PC-9 (cell line): ENCODE measurements at places on chromosomes 6 and 20. TPM values are rescaled to one million over a fixed set of nuclear protein-coding genes. Genes with fewer than 3 reads are reported as not detected.

The ESR1 gene
- total RNA-seq = 1.5 TPM in 2 replicates

DNA sequence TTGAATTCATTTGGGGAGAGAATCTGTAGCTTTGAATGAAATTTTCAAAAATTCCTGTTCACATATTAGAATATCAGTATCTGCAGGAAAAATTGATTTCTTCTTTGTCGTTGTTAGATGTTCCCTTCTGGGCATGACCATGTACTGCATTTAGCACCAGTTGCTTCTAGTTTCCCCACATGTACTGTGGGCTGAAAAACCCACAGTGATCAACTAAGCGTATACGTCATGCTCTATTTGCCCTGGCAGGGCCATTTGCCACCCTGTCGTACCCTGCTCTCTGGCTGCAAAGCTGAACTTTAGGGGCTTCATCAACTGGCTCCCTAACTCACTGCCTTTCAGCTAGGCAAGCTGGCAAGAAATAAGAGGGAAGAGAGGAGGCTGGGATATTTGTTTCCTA is 340.7 kb upstream of the TSHZ2 start:
- no peaks in the 10 kb centered on the region; the same call in 1 of the 2 replicates for H3K27me3 ChIP-seq
- no peak overlapping the region for H3K27ac ChIP-seq
- H3K36me3 ChIP-seq = no peaks in the 10 kb centered on the region
- no peak overlapping the region for H3K4me3 ChIP-seq
- peak; percentile 8 for DNase-seq

GRCh38 chr20:62381202-62381797 is 5.6 kb upstream of the RPS21 start:
- H3K27me3 ChIP-seq = no peaks in the 10 kb centered on the region
- peaks cover 9% of the 10 kb centered on the region; the same call in 1 of the 2 replicates for H3K36me3 ChIP-seq
- peak overlapping the region; percentile 42 for H3K27ac ChIP-seq
- peak; percentile 72 for DNase-seq

DNA sequence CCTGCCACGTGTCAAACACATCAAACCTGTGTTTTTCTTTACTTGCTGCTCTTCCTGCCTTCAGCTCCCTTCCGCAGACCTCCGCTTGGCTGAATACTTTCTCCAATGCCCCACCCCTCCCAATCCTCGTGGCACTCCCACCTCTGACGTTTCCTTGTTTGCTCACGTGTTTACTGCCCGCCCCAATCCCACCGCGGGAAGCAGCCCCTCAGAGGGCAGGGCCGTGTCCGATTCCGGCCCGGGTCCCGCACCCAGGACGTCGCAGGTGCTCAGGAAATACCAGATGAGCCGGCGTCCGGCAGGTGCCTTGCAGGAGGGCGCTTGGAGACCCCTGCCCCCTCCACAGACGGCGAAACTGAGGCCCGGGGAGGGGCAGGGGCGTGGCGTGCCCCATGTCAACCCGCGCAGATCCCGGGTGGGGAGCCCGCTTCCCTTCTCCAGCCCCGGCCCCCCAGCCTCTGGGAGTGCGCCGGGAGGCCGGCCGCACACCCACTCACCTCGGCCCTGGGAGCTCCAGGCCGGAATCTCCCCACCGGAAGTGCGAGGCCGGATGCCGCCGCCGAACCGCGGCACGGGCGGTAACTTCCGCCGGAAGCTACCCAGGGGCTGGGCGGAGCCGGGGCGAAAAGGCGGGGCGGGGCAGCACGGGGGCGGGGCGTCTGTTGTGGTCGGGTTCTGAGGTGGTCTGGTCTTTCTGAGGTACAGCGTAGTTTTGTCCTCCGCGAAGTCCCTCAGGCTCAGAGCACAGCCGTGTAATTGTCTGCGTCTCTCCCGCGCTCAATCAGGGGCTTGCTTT is 42.3 kb downstream of the ELMO2 start:
- H3K27ac ChIP-seq = peak overlapping the region; percentile 82
- H3K36me3 ChIP-seq = peaks cover 7% of the 10 kb centered on the region; the same call in 1 of the 2 replicates
